ENCODE measurements at places on chromosomes 6 and 20.
A peak's percentile ranks its signal among the peaks of the same experiment; 100 is the strongest.

DNA sequence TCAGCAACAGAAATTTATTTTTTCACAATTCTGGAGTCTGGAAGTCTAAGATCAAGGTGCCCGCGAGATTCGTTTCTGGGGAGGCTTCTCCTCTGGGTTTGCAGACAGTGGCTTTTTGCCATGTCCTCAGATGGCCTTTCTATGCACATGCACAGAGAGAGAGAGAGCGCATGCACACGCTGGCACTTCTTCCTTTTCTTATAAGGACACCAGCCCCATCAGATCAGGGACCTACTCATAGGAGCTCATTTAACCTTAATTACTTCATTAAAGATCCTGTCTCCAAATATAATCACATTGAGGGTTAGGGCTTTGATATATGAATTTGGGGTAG, 260.7 kb upstream of the PLCB4 start:
- ATAC-seq, result no peak

- no peak for ATAC-seq
These were observed 113.5 kb downstream of the CDYL start for GRCh38 chr6:4889701-4890100.

- ATAC-seq, result no peak
These were observed 3.0 kb upstream of the ZSCAN26 start for GRCh38 chr6:28263922-28264321.

DNA sequence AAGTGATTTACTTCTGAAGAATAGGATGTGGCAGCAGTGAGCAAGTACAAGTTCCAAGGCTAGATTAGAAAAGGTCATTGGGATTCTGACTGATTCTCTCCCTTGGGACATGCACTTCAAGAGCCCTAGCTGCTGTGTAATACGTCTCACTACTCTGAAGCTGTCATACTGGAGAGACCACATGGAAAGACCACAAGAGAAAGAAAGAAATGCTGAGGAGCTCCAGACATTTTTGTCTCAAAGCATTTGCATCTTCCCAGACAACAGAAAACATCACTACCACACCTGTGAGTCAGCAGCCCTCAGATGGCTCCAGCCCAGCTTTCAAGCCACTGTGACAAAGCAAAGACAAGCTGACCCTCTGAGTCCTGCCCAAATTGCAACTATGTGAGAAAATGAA, 20.7 kb downstream of the TENT5A start:
- ATAC-seq, result peak; percentile 24

DNA sequence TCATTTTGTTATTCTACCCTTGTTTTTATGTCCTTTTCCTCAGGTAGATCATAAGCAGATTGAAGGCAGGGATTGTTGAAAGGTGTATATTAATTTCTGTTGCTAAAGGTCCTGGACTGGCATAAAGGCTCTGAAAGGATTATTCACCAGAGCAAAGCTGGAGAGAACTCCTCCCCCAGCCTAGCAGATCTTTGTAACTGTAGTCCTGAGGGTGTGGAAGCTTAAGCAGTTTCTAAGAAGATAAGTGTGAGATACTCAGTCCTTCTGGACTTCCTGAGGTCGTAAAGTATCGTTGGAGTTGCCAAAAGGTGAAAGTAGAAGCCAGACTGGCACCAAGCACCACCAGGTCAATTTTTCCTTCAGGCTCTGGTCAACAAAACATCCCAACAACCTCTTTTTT, 24.2 kb downstream of the CGA start:
- no peak for ATAC-seq

DNA sequence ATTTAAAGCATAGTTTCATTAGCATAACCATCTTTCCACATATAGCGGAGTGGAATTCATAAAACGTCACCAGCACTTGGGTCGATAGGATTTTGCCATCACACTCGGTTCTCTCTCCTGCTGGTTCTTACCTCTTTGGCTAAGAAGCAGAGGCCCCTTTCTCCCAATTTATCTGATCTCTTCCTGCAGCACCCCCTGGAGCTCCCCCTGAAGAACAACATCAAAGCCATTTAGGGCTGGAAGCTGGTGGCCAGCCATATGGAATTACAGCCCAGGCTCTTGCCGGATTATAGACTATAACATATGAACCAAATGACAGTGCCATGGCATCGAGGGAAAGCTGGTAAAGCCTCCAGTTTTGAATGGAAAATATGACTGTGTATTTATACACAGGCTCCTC, 6.4 kb upstream of the KIF6 start:
- no peak for ATAC-seq

GRCh38 chr6:105318660-105319059, 84.2 kb downstream of the PREP start:
- peak; percentile 70 for ATAC-seq

GRCh38 chr20:51910321-51911050, 108.2 kb upstream of the SALL4 start:
- ATAC-seq, result peak; percentile 69

DNA sequence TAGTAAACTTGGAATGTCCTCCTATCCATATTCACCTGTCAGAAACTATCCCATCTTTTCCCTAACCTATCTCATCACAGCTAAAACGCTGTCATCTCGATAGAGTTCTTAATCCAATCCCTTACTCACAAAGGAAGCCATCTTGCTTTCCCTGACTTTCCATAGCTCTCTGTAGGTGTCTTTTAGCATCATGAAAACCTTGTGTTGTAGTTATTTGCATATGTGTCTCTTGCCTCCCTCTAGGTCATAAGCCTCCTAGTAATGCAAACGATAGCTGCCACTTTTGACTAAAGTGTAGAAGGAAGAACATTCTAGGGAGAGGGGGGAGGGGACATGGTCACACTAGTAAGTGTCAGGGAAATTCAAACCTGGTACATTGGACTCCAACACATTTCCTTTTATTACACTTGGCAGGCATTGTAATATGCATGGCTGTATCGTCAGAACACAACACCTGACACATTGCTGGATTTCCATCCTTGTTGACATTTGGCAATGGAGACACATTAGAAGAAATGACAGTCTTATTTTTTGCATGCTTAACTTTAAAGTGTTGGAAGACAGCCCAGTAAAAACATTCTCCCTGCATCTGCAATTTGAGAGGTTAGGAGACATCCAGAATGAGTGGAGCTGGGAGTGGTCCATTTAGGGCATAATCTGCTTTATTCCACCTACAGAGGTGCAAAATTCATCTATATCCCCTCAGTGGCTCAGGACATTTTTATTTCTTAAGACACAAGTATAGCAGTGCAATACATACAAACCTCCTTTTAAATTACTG, 283.4 kb downstream of the HAO1 start:
- no peak for ATAC-seq

GRCh38 chr20:6993511-6993910, 226.0 kb downstream of the BMP2 start:
- ATAC-seq, result no peak

- ATAC-seq, result no peak
These were observed 197.0 kb downstream of the SIM1 start for GRCh38 chr6:100267721-100268123.

All from SK-N-SH treated with all-trans-retinoic acid at 6 μM for 48 hours (cell line).